ENCODE measurements at places on chromosomes 2 and 18. TPM values are rescaled to one million over a fixed set of nuclear protein-coding genes. Genes with fewer than 3 reads are reported as not detected.

NAT8 gene
- not detected for total RNA-seq

CCDC88A gene
- total RNA-seq: 61.2 TPM

GRHL1 gene
- total RNA-seq: 1.7 TPM

PROKR1 gene
- total RNA-seq: not detected

OR6B2 gene
- total RNA-seq: not detected

PLEK gene
- not detected for total RNA-seq

GRCh38 chr18:50061876-50062517 lies 132.9 kb downstream of the MYO5B start:
- DNase-seq: no peak

GRCh38 chr2:119174993-119175347 lies 16.4 kb upstream of the C1QL2 start:
- no peak for DNase-seq

GRCh38 chr2:191892391-191892790 lies 45.5 kb upstream of the CAVIN2 start:
- DNase-seq: peak; percentile 79

DNA sequence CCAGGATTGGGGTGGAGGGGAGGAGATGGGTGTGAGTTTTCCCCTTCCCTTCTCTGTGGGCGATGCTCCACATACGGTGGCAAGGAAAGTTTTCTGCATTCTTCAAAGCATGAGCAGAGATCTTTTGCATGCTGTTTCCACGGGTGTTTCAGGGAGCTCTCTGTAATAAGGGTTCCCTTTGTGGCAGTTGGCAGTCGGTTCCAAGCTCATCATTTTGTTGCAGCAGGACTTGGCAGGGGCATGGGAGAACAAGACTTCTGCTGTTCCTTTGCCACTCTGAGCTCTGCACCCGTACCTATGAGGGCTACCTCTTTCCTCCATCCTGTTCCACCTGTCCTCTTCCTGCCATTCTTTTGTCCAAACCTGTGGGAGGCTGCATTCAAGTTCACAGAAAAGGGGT lies 71.3 kb upstream of the SPRED2 start:
- DNase-seq: no peak

DNA sequence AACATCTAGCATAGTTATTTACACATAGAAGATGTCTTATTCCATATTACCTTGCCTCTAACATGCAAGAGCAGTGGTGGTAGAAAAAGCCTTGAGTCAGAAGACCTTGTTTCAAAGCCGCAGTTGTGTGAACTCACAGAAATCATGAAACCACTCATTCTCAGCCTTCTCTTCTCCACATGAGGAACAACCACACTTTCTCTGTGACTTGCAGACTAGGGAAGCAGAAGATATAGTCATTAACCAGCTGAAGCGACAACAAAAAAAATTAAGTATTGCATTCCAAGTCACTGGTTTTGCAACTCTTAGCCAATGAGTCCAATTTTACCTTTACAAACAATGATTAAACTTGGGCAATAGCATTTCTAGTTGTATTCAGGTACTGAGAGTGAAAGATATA lies 19.0 kb downstream of the TWSG1 start:
- no peak for DNase-seq

GRCh38 chr2:75142081-75142480 lies 57.2 kb downstream of the TACR1 start:
- no peak for DNase-seq

GRCh38 chr18:21557607-21558253 lies 42.8 kb downstream of the ESCO1 start:
- DNase-seq: no peak

DNA sequence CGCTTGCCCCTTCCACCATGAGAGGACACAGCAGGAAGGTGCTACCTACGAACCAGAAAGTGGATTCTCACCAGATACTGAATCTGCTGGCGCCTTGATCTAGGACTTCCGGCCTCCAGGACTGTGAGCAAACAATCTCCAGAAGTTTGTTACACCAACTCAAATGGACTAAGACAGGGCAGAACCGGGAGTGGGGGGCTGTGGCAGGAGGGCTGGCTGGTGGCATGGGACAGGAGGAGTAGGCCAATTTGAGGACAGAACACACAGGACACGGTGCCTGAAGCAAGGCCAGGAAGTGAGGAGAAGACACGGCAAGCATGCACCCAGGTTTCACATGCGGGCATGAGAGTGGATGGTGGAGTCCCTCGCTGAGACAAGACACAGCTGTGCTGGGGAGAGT lies 40.1 kb downstream of the CRACDL start:
- no peak for DNase-seq

DNA sequence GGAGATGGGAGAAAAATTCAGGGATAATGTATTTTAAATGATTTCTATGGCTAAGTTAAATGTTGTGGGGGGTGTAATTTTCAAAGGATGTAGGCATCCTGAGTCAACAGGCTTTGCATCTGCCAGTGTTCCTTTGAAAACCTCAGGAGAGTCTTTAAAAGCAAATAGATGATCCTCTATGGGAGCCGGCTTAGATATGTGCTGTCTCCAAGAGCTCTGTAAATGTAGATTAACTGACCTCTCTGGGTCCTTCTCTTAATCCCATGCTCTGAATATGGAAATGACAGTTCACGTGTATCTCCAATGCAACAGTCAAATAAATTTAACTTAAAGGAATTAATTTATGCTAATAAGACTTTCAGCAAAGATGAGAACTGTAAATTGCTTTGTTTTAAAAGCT lies 292.7 kb downstream of the ERBB4 start:
- no peak for DNase-seq

GRCh38 chr2:85812094-85812735 lies 58.4 kb downstream of the ATOH8 start:
- no peak for DNase-seq
